T-helper 2 cell treated with Interferon-gamma antibody and Interleukin-4, amounts not matched to agents 5 μg/mL and 100 μg/mL, for 36 hours (primary cell): ENCODE measurements at places on chromosomes 5 and 9.

DNA sequence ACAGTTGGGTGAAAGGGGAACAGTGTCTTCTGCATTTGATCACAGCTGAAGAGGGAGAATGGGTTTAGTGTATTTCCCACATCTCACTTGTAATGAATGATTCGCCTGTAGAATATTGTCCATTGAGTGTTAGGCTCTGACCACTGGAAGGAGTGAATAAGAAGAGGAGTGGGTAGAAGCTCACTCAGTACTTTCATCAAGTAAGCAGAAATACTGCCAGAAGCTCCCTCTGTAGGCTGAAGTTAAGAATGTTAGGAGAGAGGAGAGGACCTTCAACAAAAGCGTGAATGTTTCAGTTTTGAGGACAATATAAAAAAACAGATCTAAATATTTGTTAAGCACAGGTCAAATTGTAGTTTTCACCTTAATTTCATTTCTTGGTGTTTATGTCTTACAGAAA is 27.5 kb downstream of the FSD1L start:
- no peak overlapping the region for H3K27ac ChIP-seq
- H3K4me1 ChIP-seq: no peaks in the 10 kb centered on the region
- no peak for DNase-seq
- no peak overlapping the region for H3K4me3 ChIP-seq

DNA sequence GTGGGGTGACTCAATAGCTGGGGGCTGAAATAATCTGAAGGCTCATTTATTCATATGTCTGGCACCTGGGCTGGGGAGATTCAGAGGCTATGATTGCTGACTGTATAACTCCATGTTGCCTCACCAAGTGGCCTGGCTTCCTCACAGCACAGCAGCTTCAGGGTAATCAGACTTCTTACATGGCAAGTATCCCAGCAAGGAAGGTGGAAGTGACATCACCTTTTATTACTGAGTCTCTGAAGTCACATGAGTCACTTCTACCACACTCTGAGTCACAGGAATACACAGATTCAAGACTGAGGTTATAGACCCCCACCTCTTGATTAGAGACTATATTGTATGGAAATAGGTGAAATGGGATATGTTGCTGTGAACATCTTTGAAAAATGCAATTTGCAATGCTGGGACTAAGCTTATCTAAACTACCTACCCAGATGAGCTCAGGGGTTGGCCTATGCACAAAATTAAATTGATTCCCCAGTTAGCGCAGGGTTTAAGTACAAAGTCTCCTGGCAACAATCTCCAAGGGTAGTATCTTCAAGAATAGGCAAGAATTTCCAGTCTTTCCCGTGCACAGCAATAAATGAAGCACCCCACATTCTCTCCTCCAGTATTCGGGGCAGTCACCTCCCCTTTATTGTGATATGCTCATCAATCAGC is 553.1 kb downstream of the LRRC70 start:
- no peak for DNase-seq
- H3K27me3 ChIP-seq: no peaks in the 10 kb centered on the region
- no peaks in the 10 kb centered on the region for H3K4me1 ChIP-seq
- no peak overlapping the region for H3K27ac ChIP-seq
- no peak overlapping the region for H3K4me3 ChIP-seq

DNA sequence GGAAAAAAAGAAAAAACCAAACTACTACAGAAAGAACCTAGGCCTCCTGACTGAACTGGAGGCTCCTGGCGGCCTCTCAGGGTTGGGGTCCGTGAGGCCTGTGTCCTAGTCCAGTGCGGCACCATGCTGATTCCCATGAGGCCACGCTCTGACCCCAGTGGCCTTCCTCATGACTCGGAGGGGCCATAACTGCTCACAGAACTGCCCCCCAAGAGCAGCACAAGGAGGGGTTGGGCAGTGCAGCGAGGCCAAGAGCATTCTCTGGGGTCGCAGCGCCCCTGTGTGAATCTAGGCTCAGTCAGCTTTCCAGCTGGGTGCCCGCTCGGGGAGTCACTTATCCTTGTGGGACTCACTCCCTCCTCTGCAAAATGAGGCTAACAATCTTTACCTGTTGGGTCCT is 79.3 kb upstream of the FBXW11 start:
- no peaks in the 10 kb centered on the region for H3K27me3 ChIP-seq
- no peak overlapping the region for H3K4me3 ChIP-seq
- DNase-seq: no peak

DNA sequence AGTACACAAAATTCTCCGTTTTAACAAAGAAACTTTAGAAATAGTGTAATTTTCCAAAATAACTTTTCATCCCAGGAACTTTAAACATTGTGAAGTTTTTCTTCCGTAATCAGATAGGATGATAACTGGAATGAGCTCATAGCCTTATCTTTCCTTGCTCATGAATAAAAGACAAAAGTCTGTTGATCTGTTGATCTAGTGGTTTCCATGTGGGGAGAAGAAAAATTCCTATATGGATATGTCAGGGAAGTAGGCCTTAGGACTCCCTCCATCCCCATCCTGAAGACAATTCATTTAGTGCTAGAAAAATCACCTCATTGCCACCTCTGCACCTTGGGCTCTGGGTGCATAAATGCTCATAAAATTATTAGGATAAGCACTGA is 266.6 kb downstream of the SMARCA2 start:
- no peak for DNase-seq
- no peaks in the 10 kb centered on the region for H3K27me3 ChIP-seq
- H3K4me3 ChIP-seq: no peak overlapping the region
- no peak overlapping the region for H3K27ac ChIP-seq

GRCh38 chr5:14410394-14411201 is 171.0 kb upstream of the OTULINL start:
- no peaks in the 10 kb centered on the region for H3K27me3 ChIP-seq
- no peak for DNase-seq
- peaks cover 44% of the 10 kb centered on the region for H3K4me1 ChIP-seq
- H3K27ac ChIP-seq: no peak overlapping the region
- H3K36me3 ChIP-seq: no peaks in the 10 kb centered on the region

DNA sequence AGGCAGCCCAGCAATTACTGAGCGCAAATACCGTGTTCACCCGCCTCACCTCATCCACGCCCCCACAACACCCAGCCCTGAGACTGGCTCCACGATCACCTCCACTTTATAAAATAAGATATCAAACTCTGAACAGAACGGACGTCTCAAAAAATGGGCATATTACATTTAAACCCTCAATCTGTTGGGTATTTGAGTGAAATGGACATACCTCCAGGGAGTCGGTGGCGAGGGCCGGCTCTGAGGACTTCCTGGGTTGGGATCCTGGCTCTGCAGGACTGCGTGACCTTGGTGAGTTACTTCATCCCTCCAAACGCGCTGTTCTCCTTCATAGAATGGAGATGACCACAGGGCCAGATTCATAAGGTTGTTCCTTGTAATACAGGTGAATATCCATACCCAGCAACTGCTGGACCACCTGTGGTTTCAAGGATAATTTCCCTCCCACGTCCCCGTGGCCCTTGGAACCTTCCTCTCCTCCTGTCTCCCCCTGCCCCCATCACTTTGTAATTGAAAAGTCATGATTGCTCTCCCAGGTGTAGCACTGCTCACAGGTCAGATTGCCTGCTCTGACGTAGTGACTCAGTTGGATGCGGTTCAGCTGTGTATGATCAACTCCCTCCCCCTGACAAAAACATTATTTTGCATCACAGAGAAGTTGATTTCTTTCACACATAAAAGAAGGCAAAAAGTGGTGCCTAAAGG is 135.6 kb downstream of the KCNIP1 start:
- H3K36me3 ChIP-seq: no peaks in the 10 kb centered on the region
- H3K27ac ChIP-seq: no peak overlapping the region
- no peak for DNase-seq
- peaks cover 4% of the 10 kb centered on the region for H3K27me3 ChIP-seq
- no peak overlapping the region for H3K4me3 ChIP-seq

GRCh38 chr9:136840140-136840876 is 2.0 kb upstream of the AJM1 start:
- peaks cover 7% of the 10 kb centered on the region for H3K4me1 ChIP-seq
- DNase-seq: no peak
- H3K4me3 ChIP-seq: no peak overlapping the region
- H3K27me3 ChIP-seq: peaks cover 5% of the 10 kb centered on the region

DNA sequence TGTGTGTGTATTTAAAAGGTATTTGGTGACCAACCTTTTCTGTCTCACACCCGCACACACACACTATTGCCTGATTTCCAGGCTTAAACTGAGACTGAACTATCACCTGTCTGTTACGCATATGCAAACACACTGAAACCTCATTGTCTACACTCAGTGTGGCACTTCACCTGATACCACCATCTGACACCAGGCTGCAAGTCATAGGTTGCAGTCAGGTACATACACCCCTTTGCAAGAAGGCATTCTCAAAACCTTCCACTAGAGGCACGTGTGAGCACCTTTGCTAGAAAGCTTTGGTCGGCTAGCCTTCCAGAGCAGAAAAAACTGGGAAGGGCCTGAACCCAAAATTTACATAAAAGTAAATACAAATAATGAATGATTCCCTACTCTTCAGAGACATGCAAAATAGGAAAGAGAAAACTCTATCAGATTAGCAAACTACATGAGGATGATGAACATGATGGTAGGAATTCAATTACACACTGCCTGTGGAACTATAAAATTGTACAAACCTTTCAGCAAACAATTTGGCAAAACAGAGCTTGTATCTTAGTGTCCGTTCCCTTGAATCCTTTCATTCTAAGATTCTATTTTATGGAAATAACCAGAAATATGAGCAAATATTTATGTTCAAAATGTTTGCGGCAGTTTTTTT is 5.9 kb upstream of the FOXD1 start:
- no peak overlapping the region for H3K4me3 ChIP-seq
- peaks cover 8% of the 10 kb centered on the region for H3K4me1 ChIP-seq
- H3K27ac ChIP-seq: no peak overlapping the region
- no peak for DNase-seq

- H3K4me1 ChIP-seq: no peaks in the 10 kb centered on the region
- no peak for DNase-seq
- no peak overlapping the region for H3K27ac ChIP-seq
- H3K36me3 ChIP-seq: no peaks in the 10 kb centered on the region
- no peak overlapping the region for H3K4me3 ChIP-seq
- no peaks in the 10 kb centered on the region for H3K27me3 ChIP-seq
These were observed 457.6 kb downstream of the SLCO4C1 start for GRCh38 chr5:101838435-101838834.
